ENCODE measurements at places on chromosomes 12 and 14.

GRCh38 chr12:53586745-53587144 lies 39.4 kb downstream of the ATF7 start:
- no peak for DNase-seq

GRCh38 chr12:59886131-59886733 lies 290.4 kb downstream of the SLC16A7 start:
- no peak for DNase-seq

- no peak for DNase-seq
Observed at GRCh38 chr14:56339855-56340701, 221.9 kb downstream of the PELI2 start.

DNA sequence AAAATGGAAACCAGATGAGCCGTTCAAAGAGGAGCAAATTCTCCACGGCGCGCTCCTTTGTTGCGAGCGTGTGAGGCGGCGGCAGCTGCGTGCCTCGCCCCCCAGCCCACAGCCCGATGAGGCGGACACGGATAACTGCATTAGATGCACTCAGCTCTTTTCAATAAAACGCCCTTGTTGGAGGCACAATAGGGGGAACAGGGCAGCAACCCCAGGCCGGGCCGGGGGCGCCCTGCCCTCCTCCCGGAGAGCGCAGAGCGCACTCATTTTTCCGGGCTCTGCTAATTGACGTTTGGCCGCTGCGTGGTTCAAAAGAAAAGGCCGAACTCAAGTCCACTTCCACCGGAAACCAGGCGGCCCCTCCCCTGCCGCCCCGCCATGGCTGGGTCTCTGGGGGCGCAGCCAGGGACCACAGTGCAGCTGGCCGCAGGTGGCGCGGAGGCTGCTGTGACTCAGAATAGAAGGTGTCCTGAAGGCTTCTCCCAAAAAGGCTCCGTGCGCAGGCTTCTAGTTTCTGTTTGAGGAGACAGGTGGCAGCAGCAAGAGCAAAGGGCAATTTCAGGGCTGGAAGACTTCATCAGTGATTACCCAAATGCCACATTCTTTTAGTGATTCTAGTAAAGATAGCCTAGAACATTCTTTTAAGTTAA lies 29.0 kb upstream of the SMOC1 start:
- no peak for DNase-seq

- DNase-seq = no peak
Observed at GRCh38 chr14:96847451-96847850, 50.3 kb downstream of the VRK1 start.

GRCh38 chr12:103677905-103678304 lies 90.8 kb downstream of the STAB2 start:
- no peak for DNase-seq

GRCh38 chr12:131242741-131243496 lies 289.2 kb downstream of the ADGRD1 start:
- no peak for DNase-seq

- no peak for DNase-seq
Observed at GRCh38 chr14:29868000-29868399, 59.6 kb downstream of the PRKD1 start.

GRCh38 chr12:123726244-123726643 lies 14.1 kb downstream of the ATP6V0A2 start:
- DNase-seq = no peak

- DNase-seq = no peak
Observed at GRCh38 chr14:90495357-90496276, 98.8 kb downstream of the CALM1 start.

DNA sequence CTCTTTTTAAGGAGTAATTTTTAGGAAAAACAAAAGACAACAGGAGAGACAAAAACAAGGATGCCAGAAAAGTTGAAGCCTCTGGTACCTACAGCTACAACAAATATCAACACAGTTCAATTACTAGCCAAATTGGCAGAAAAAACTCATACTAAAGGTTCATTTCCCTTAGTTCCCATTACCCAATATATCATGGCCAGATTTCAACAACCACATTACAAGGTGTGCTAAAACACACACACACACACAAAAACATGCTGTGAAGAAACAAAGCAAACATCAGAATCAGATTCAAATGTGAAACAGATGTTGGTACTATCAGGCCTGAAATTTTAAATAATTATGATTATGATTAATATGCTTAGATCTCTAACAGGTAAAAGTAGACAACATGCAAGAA lies 272.7 kb upstream of the CLEC14A start:
- DNase-seq = no peak

GRCh38 chr12:70221626-70222025 lies 21.6 kb upstream of the CNOT2 start:
- DNase-seq = no peak

GRCh38 chr12:120292661-120293531 lies at the start of gene RNU4-1:
TSS of gene RNU4-1 (minus strand) at chr12:120293237.
- peak; percentile 54 for DNase-seq

DNA sequence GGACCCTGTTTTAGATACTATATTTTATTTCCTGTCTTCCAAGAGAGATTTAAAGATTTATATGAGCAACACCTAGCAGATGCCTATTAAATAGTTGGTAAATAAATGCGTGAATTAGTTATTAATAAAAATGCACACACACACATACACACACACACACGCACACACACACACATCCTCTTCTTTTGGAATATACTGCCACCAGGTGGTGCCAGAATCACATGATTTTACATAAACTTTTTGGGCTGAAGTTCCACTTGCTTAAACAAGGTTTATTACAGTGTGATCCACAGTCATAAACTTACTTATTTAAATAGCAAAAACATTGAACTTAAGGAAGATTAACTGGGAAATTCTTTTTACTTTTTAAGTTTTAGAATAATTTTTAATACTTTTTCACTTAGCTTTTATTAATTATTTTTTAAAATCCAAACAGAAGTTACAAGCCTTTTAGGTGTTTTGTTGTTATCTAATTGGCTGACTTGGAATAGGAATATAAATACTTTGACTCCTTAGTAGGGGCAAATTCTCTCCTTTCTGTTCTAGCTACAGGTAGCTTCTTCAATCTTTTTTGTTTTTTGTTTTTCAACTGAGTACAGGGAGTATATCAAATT lies 17.5 kb downstream of the RAD51B start:
- no peak for DNase-seq

DNA sequence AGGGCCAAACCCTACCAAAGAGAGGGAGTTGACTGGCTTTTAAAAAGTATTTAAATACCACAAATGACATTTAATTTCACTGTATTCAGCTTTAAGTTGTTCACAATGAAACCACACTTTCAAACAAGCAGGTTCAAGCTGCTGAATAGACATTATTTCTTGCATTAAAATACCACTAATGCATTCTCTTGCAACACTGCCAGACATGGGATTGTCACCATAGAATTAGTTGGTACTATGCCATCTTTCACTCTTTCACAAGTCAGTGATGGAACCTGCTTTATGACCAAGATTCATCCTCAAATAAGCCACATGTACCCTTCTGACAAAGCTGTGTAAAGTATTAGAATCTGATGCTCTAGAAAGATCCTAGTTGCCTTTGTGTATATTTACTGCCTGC lies 239.4 kb downstream of the PAWR start:
- DNase-seq = no peak

DNA sequence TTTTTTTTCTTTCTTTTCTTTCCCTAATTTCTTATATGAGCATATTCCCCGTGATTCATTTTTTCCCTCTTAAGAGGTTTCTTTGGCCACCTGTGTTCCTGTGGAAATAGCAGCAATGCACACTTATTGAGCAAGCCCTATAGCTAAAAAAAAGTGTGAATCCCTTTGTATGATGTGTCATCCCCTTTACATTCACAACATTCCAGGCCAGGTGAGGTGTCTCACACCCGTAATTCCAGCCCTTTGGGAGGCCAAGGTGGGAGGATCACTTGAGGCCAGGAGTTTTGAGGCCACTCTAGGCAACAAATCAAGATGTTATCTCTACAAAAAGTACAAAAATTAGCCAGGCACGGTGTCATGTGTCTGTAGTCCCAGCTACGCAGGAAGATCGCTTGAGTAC lies 700.4 kb upstream of the TBX3 start:
- DNase-seq = no peak

DNA sequence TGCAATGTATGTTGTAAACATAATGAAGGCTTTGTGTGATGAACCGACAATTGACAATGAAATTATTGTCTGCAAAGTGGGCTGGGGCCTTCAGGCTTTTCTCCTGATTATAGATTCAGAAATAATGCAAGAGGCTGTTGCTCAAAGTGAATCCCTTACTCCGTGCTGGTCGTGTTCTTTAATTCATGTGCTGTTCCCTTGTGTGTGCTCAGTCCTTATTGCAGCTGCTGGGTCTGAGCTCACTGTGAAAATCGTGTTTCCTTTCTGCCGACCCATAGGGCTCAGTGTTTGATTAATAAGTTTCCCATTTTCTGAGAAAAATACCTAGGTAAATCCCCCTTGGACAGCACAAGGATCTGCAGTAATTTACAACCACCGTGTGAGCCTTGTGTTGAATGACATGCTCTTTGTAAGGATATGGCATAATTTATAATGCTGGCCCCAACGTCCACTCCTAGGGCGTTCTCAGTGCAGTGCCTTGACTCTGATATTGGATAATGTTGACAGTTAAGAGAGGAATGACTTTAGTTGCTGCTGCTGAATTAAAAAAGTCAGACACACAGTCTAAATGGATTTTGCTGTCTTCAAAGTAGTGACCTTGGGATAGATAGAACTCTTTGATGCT lies 81.6 kb downstream of the RGS6 start:
- DNase-seq = no peak

GRCh38 chr14:53110096-53110495 lies 43.0 kb downstream of the DDHD1 start:
- no peak for DNase-seq
